ENCODE measurements at places on chromosomes 6 and 20.

GRCh38 chr6:169170583-169170955, 83.1 kb downstream of the THBS2 start:
- no peak for DNase-seq

DNA sequence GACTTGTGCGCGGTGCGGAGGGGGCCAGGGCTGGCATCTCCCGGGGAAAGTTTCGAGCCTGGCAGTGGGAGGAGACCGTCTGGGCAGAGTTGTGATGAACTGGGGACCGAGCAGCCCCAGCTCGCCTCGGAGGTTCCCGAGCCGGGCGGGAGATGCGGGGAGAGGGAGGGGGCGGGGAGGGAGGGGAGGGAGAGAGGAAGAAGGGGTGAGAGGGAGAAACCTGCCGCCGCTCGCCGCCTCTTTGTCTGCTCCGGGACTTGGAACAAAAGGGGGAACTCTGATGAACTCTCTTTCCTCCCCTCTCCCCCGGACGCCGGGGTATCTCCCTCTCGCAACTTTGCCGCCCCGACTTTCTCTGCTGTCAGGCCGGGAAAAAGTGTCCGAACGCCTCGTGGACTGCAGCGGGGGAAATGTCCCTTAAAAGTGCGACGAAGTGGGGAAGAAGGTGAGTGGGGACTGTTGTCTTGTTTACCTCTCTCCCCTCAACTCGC, 72.7 kb downstream of the SOX4 start:
- DNase-seq, result no peak

DNA sequence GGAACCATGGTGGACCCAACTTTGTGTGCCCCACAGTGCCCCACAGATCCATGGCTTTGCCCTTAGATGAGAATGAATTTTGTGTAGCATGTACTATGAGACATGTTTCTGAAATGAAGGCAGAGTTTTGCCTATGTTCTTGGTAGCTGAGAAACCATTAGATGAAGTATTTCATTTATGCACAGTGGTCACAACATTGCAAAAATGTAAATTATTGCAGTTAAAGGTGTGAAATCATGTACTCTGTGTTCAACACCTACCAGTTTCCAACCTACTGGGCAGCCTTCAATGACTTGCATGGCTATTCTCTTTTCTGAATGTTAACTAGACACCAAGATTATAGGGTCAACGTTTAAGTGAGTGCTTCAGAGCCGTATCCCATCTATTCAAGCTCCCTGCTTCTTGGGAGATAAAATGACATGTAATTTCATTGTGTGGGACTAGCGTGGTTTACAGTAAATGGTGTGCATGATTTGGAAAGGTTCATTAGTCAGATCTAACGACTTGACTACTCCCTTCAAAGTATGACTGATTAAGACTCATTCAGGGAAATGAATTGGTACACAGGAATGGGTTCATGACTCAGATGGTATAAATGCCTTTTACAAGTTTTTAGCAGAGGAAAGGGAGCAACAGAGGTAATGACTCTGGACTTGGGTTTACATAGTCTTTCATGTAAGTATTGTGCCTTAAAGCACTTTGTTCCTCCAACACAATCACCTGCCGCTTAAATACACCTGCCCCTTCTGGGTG, 106.1 kb upstream of the AKIRIN2 start:
- DNase-seq, result peak; percentile 23

DNA sequence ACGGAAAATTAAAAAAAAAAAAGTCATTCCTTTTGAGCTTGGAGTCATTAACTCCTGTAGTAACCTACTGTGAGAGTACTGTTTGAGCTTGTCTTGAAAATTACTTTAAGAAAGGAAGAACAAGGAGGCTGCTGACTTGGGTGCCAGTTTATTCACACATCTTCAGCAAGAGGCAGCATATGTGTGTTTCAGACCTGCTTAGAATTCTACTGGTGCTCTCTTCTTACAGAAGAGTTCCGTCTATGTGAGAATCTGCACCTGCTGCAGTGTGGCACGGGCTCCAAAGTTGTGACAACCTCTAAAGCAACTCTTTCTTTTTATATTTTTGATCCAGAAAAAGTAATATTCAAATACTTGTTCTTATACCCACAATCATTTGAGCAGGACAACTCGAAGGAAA, 117.4 kb upstream of the SOX4 start:
- DNase-seq, result no peak

- peak; percentile 92 for DNase-seq
Measured at GRCh38 chr6:3490625-3490980, 33.8 kb upstream of the SLC22A23 start.

- DNase-seq, result no peak
Measured at GRCh38 chr20:36152261-36152660, 2.3 kb upstream of the EPB41L1 start.

GRCh38 chr20:10415013-10415650, 18.9 kb downstream of the MKKS start:
- no peak for DNase-seq

GRCh38 chr6:90109141-90109540, 187.5 kb downstream of the BACH2 start:
- DNase-seq, result no peak

Data from fibroblast of skin of scalp (primary cell).